Right hindlimb (tissue), 1 donor: ENCODE measurements at places on chromosomes 2 and 18.

- DNase-seq, result peak; percentile 69
Observed at GRCh38 chr2:219508971-219509779, 5.1 kb upstream of the ASIC4 start.

- DNase-seq, result no peak
Observed at GRCh38 chr2:33069894-33070651, 123.3 kb downstream of the LTBP1 start.

DNA sequence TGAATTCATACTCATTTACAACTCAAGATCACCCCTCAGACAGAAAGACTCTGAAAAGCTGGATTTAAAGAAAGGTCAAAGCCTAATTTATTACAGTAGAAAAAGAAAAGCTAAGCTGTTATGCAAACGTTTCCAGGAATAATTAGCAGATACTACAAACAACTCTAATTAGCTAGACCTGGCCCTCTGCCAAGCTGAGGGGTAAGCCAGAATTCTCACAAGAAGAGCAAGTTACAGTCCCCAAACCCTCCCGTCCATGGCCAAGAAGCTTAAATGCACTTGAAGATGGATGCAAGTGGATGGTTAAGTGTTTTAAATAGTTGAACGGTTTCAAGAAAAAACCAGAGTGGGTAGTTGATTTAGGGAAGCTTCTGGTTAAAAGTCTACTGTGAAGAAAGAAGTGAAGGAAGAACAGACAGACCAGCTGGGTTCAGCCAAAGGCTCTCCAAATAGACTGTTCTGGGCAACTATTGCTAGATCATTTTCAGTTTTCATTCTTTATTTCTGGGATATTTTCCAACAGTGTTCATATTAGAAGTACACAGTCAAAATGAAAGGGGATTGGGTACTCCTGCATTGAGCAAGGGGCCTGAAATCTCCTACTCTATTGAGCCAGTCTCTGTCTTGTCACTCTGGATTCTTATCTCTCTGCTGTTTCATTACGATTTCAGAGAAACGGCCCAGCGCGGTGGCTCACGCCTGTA lies 4.8 kb downstream of the LMAN2L start:
- no peak for DNase-seq

DNA sequence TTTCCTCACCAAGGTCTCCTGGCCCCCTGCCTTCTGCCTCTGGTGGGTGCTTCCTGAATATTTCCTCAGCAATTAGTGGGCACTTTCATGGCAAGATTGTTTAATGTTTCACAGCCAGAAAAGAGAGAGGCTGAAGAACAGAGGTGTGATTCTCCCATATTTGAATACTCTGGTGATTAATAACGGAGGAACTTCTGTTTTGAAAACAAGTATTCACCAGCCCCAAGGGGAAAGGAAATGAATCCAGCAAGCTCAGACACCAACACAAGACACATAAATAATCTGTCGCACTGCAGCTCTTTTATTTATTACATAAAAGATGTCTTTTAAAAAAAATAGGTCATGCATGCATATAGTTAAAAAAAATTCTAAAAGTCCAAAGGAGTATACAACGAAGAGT lies 57.7 kb downstream of the MRPL35 start:
- DNase-seq, result no peak

GRCh38 chr18:23971097-23971440 lies 43.5 kb upstream of the TTC39C start:
- no peak for DNase-seq

- no peak for DNase-seq
Observed at GRCh38 chr2:38245114-38245641, 131.9 kb downstream of the ATL2 start.

DNA sequence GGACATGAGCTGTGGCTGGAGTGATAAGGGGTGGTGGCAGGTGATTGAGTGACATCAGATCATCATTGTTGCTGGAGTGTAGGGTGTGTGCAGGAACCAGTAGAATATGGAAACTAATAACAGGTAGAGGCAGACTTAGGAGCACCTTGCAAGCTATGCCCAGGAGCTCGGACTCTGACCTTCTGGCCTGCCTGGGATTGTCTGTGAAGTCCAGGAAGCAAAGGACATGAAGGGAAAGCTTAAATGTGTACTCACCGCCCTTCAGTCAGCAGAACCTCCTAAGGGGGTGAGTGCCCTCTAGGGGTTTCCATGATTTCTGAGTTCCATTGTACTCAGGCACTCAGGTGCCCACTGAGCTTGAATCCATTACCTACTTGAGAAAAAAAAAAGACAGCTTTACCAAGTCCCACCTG lies 104.2 kb downstream of the CRIM1 start:
- DNase-seq, result no peak

DNA sequence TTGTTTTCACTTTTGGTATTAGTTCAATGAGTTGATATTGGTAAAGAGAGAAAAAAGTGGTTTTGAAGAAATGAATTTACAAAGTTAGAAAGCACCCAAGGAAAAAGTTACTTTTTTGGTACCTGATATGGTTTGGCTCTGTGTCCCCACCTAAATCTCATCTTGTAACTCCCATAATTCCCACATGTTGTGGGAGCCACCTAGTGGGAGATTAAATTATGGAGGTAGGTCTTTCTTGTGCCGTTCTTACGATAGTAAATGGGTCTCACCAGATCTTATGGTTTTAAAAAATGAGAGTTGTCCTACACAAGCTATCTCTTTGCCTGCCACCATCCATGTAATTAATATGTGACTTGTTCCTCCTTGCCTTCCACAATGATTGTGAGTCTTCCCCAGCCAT lies 965.6 kb upstream of the NRXN1 start:
- DNase-seq, result no peak

DNA sequence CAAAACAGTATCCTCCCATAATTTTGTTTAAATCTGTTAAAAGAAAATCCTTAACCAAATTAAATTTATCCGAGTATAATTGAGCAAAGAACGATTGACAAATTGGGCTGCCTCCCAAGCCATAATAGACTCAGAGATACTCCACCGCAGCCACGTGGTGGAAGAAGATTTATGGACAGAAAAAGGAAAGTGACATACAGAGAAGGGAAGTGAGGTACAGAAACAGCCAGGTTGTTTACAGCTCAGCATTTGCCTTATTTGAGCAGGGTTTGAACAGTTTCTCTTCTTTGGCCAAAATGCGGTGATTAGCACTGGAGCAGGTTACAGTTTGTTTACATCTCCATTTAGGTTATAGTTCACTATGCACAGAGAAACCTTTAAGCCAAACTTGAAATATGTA lies 60.8 kb downstream of the KYNU start:
- no peak for DNase-seq

DNA sequence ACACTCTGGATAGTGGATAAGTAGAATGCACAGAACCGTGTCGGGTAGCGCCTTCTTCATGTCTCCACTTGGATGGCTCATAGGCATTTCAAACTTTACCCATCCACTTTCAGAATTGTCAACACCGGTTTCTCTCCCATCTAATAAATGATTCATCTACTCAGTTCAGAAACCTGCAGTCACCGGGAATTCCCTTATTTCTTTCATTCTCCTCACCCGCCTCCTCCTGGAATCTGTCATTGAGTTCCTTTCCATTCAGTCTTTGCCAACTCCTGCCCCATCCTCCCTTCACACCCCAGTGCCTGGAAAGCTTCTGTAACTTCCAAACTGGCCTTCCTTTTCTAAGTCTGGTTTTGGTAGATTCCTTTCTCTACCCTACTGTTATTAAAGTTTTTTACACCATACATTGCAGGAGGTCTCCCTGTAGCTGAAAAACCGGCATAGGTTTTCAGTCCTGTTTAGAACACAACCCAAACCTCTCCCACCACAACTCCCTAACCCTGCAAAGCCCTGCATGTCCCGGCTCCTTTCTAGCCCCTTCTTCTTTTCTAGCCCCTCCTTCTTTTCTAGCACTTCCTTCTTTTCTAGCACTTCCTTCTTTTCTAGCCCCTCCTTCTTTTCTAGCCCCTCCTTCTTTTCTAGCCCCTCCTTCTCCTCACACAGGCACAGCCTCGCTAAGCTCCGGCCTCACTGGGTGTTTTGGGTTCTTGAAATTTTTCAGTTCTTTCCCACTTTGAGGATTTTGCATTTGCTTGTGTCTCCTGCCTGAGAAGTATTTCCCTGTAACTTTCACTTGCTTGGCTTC lies 133.9 kb upstream of the KLHL14 start:
- no peak for DNase-seq

DNA sequence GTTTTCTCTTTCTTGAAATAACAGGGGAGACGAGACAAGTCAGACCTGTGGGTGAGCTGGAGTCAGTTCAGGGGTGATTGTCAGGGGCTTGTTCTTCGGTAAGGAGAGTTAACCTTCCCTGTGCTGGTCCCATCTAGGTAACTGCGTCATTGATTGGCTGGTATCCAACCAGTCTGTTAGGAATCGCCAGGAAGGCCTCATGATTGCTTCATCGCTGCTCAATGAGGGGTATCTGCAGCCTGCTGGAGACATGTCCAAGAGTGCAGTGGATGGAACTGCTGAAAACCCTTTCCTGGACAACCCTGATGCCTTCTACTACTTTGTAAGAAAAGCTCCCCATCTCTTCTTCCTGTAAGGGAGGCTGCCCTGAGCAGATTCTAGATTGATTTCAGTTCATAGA lies 21.3 kb downstream of the PLEK start:
- no peak for DNase-seq

- DNase-seq, result no peak
Observed at GRCh38 chr2:215535125-215535668, 99.3 kb upstream of the FN1 start.

DNA sequence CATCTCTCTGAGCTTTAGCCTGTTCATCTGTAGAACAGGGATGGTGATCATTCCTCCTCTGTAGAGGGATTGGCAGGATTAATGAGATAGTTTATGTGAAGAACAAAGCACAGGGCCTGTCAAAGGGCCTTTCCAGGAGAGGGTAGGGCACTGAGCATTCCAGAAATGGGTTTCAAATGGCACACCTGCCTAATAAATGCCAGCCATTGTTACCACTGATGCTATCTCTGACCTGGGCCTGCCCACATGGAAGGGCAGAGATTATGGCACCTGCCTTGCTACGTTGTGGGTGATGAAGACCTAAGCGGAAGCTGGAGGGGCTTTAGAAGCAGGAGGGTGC lies 31.0 kb upstream of the GMPPA start:
- DNase-seq, result no peak

DNA sequence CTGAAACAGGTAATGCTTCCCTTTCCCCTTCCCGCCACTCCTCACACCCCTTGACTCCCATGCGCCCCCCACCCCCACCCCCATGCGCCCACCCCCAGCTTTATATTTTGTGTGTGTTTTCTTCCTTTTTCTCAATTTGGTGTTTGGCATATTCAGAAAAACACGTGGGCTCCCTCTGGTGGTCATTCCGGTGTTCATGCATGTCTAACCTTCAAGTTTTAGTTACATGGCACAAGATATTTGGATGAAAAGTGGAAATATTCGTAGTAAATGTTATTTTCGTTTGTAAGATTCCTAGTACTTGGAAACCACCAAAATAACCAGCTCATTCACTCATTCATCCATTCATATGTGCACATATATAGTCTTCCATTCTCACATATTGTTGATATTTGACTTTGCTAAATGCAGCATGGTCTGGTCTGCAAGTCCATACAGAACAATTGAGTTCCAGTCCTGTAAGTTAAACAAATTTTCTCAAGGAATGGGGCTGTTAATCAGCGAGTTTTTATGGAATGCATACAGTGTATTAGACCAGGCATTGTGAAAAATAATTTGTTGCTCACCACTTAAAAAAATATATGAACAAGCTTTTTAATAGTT lies 143.6 kb upstream of the MAP3K20 start:
- DNase-seq, result peak; percentile 81

DNA sequence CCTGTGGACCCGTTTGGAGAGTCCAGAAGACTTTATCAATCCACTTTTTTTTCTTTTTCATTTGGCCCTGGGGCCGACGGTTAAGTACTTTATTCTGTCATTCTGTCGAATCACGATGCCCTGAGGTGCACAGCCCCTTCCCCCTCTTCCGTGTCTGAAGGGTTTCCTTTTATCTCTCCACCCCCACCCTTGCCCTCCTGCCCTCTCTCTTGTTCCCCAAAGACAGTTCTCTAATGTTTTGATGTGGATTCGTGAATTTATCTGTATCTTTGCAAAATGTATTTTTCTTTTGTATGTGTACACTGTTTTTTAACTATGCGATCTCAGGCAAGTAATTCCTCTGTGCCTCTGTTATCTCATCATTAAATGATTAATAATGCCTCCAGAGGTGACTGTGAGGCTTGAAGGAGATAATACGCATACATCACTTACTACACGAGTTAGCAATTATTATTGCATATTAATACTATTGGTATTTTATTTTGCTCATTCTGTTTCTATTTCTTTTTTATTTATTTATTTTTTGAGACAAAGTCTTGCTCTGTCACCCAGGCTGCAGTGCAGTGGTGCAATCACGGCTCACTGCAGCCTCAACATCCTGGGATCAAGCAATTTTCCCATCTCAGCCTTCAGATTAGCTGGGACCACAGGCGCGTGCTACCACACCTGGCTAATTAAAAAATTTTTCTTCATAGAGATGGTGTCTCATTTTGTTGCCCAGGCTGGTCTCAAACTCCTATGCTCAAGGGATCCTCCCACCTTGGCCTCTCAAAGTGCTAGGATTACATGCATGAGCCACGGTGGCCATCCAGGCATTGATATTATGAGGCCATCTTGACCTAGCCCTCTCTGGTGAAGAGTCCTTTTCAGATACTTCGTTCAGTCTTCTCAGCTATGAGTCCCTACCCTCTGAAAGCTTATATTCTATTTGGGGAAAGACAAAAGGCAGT lies 1.4 kb upstream of the CASP8 start:
- no peak for DNase-seq

DNA sequence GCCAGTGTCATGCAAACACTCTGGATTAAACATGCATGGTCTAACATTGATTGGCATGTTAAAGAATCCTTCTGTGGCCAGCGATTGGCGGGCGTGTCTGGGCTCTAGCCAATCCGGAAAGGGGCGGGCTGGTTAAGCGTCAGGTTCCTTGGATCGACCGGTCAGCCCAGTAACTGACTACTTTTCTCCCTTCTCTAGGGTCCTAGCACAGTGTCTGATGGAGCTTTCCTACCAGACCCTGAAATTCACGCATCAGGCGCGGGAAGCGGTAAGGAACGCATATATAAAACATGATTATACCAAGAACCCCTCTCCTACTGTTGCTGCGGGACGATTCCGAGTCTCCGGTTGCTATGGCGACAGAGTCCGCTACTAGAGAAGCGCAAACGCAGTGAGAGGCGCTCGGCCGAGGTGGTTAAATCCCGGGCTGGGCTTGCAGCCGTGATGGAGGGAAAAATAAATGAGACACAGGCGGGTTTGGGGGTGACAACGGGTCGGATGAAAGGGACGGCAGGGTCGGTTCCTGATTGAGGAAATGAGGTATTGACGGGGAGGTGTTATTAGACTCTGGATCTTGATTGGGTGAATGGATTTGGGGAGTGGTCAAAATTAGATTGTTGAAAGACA lies 29.4 kb downstream of the KATNAL2 start:
- DNase-seq, result peak; percentile 92

GRCh38 chr2:215878476-215879063 lies 134.8 kb downstream of the MREG start:
- no peak for DNase-seq

- no peak for DNase-seq
Observed at GRCh38 chr2:120702061-120702460, 33.6 kb upstream of the GLI2 start.
